Ascending aorta (tissue), 2 donors: ENCODE measurements at places on chromosomes 12 and 14. TPM values are rescaled to one million over a fixed set of nuclear protein-coding genes. Genes with fewer than 3 reads are reported as not detected.

The RASSF9 gene
- 1.9 TPM for total RNA-seq

GRCh38 chr12:32166510-32166909 is 59.9 kb downstream of the BICD1 start:
- DNase-seq, result no peak

The FERMT2 gene
- 101 TPM for total RNA-seq

The KRT5 gene
- 1.6 TPM for total RNA-seq

GRCh38 chr14:22047115-22047514 is 373.5 kb upstream of the OR4E1 start:
- no peak for DNase-seq

DNA sequence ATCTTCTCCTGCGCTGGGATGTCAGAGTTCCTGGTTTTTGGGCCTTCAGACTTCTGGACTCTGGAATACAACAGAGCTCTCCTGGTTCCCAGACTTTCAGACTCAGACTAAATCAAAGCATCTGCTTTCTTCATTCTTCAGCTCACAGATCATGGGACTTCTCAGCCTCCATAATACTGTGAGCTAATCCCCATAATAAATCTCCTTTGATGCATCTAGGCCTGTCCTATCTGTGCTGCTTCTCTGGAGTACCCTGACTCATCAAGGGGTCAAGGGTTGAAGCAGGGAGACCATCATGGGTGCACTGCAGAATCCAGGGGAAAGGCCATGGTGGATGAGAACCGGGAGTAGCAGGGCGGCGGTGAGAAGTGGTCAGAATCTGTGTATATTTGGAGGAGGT is 1094.1 kb upstream of the TMEM132C start:
- no peak for DNase-seq

The INTS13 gene
- 47.5 TPM for total RNA-seq

DNA sequence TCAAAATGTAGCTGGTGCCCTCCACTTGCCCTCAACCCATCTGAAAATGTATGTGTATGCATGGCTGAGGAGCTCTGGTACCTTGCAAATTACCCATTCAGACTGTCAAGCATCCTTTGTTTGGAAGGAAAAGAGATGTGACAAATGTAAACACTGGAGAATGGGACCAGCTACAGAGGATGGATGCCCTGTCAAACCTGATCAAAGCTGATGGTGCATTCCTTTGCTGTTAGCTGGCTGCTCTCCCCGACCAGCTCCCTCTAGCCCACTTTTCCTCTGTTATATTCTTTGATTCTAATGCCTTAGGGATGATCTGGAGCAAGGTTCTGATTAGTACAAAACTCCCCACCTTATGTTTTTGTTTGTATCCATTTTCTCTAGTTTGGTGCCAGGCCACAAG is 310.3 kb downstream of the C12orf75 start:
- DNase-seq, result no peak

The DDN gene
- total RNA-seq, result not detected

The CYP46A1 gene
- total RNA-seq, result not detected

The RHOF gene
- total RNA-seq, result 1.9 TPM

GRCh38 chr14:33884916-33885315 is 66.0 kb downstream of the EGLN3 start:
- DNase-seq, result no peak

GRCh38 chr12:97075934-97076630 is 169.0 kb downstream of the NEDD1 start:
- no peak for DNase-seq

The CCDC184 gene
- total RNA-seq, result 1.6 TPM

DNA sequence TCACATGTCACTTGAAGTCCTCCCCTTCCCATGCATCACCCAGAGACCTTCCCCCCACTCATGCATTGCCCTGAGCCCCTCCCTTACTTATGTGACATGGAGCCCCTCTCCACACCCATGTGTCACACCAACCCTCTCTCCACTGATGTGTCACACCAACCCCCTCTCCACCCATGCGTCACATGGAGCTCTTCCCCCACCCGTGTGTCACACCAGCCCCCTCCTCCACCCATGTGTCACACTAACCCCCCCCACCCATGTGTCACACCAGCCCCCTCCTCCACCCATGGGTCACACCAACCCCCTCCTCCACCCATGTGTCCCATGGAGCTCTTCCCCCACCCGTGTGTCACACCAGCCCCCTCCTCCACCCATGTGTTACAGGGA is 30.4 kb downstream of the RTL1 start:
- no peak for DNase-seq

The TCL1A gene
- total RNA-seq, result not detected

The MFAP5 gene
- total RNA-seq, result 174 TPM

DNA sequence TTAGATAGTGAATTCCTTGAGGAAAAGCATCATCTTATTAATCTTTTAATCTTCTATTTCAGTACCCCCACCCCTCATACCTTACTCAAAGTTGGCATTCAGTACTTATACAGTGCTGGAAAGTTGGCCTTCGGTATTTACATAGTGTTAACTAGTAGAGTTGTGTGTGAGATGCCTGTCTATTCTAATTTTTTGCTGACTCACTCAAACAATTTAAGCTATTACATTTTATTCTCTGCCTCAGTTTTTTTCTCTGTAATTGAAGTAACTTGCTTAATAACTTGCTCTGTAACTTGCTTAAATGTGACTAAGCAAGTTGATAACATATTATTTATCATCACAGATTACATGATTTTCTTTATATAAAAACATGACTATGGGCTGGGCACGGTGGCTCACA is 20.3 kb downstream of the DNAL1 start:
- no peak for DNase-seq

The PMCH gene
- not detected for total RNA-seq

The MED6 gene
- total RNA-seq, result 38.0 TPM

- no peak for DNase-seq
Measured at GRCh38 chr14:52269982-52270381, 2.5 kb downstream of the PTGDR start.

DNA sequence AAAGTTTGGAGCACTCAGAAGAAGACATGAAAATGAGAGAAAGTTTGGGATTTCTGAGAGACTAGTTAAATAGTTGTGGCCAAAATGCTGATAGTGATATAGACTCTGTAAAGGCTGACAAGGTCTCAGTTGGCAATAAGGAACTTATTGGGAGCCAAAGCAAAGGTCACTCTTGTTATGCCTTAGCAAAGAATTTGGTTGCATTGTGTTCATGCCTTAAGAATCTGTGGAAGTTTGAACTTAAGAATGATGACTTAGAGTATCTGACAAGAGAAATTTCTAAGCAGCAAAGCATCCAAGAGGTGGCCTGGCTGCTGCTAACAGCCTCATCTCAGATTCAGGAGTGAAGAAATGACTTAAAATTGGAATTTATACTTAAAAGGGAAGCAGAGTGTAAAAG is 113.8 kb downstream of the PIK3C2G start:
- DNase-seq, result no peak

DNA sequence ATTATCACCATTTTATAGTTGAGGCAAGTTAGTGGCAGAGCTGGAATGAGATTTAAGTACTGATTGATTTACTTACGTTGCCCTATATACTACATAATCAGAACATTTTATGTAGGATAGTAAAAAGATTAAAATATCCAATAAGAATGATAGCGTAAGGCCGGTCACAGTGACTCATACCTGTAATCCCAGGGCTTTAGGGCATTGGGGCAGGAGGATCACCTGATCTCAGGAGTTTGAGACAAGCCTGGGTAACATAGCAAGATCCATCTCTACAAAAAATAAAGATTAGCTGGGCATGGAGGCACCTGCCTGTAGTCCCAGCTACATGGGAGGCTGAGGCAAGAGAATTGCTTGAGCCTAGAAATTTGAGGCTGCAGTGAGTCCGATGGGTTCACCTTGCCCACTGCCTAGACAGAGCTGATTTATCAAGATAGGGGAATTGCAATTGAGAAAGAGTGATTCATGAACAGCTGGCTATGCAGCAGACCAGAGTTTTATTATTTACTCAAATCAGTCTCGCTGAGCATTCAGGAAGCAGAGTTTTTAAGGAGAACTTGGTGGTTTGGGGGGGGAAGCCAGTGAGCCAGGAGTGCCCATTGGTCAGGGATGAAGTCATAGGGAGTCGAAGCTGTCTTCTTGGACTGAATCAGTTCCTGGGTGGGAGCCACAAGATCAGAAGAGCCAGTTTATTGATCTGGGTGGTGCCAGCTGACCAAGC is 24.7 kb upstream of the SGPP1 start:
- DNase-seq, result no peak

GRCh38 chr14:73234586-73235394 is 2.5 kb upstream of the PAPLN start:
- no peak for DNase-seq

The LRRC10 gene
- total RNA-seq, result not detected
